ENCODE measurements at places on chromosomes 3 and 15.

DNA sequence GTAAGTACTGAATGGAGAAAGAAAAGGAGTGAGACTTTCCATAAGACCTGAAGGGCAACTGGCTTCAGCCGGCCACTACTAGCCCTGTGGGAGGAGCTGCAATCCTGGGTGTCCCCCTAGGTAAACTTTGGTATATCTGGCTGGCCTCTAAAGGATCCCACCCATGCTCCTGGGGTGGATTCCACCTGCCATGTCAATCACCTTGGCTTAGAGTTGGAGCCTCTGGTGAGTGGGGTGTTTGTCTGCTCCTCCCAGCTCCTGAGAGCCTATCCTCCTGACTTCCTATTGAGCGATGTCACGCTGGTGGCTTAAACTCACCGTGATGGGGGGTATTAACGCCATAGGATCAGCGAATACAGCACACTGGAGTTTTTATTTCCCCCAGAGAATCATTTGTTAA lies 2.6 kb downstream of the SPTBN5 start:
- no peak for DNase-seq

- DNase-seq = no peak
Measured at GRCh38 chr3:104291878-104292277, 1074.8 kb upstream of the ALCAM start.

GRCh38 chr3:126926684-126927400 lies 56.1 kb upstream of the PLXNA1 start:
- no peak for DNase-seq

DNA sequence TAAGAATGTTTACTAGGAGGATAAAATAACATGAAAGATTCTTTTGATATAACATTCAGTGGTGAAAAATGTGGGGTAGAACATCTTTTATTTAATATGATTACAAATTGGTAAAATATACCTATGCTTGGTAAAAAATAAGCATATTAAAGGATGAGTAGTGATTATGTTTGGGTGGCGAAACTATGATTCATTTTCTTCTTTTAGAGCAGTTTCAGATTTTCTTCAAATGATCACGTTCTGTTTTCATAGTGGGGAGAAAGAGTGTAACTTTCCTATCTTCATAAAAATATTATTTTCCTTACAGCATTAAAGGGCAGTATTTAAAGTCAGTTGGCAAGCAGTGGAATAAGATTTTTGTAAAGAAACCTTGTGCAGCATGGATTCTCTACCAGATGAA lies 15.5 kb downstream of the DZIP3 start:
- no peak for DNase-seq

DNA sequence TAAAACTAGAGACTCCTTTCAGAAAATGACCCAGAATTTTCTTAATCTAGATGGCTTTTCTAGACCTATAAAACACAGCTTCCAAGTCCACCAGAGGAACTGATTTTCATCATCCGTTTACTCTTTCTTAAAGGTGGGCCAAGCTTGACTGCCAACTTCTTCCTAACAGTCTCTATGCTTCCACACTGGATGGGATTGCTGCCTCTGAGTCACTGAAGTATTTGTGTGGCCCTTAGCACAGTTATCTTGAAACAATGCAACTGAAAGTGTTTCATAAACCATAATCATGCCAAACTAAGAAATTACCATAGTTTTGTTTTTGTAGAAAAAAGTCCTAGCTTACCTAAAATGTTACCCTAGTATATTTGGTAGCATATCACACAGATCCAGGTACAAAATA lies 985.7 kb downstream of the TUSC7 start:
- no peak for DNase-seq

DNA sequence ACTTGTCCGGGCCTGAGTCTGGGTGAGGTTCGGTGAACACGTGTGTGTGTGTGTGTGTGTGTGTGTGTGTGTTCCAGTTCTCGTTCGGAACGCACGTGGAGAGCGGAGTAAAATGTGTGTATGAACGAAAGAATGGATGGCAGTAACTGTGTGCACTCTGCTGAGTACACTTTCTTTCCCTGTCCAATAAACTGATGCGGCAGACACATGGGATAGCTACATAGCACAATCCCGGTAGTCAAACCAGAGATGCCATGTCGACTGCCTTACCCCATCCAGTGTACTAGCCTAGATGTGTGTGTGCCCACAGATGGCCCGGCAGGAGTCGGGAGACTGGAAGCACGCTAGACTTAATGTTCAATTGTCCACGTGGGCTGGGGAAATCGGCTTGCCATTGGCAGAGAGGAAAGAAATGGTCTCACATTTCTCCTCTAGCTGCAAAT lies 507 bp upstream of the GOLIM4 start:
- peak; percentile 24 for DNase-seq

DNA sequence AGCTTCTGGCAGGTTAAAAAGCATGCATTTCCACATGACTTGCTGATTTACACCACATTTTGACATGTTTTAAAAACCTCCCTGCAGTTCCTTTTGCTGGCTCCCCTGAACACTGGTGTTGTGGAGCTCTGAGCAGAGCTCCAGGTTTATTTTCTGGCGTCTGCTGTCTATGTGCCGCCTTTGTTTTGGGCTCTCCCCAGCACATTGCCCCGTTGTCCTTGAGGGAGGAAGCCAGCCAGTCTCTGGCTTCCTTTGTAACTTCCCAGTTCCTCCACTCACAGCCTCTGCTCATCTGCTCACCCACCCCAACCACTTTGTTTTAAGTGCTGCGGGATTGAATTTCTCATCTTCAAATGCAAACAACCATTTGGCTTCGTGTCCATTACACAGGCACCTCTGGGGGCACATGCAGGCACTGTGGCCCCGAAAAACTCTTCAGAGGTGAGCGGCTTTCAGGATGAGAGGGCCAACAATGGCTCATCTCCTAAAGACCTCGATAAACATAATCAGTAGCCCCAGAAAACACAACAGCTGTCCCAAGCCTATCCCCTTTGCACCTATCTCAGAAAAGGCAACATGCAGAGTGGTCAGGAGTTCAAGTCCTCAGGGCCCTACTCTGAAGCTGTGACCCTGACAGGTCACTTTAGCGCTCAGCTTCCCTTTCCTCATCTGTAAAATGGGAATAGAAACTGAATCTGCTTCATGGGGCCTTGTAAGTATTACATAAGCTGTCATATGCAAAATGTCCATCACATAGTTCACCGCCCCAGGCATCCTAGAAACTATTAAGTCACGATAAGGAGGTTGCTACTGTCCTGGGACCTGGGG lies 1.3 kb upstream of the MEF2A start:
- peak; percentile 6 for DNase-seq

- no peak for DNase-seq
Measured at GRCh38 chr15:75770131-75770530, 57.5 kb upstream of the CSPG4 start.

GRCh38 chr3:59535791-59536221 lies 486.0 kb upstream of the CFAP20DC start:
- no peak for DNase-seq

DNA sequence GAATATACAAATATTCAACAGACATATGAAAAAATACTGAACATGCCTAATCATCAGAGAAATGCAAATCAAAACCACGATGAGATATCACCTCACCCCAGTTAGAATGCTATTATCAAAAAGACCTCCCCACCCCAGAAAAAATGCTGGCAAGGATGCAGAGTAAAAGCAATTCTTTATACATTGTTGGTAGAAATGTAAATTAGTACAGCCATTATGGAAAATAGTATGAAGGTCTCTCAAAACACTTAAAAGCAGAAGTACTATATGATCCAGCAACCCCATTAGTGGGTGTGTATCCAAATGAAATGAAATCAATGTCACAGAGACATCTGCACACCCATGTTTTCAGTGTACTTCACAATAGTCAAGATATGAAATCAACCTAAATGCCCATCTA lies 308.7 kb downstream of the CHST2 start:
- DNase-seq = no peak

DNA sequence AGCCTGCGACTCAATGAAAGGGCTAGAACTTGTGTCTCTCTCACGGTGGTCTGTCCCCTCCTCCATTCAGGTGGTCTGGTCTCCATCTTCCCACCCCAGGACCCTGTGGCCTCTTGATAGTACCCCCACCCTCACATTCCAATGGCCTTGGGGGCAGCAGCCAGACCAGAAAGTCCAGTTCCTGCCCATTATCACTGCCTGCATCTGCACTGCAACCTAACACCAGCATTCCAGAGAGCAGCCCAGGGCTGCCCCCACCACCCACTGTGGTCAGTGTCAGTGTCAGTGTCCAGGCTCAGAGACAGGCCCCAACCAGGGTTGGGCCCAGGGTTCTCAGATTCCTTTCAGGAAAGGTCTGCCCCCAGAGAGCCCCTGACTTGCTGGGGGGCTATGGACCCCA lies 12.6 kb downstream of the IGDCC3 start:
- no peak for DNase-seq

DNA sequence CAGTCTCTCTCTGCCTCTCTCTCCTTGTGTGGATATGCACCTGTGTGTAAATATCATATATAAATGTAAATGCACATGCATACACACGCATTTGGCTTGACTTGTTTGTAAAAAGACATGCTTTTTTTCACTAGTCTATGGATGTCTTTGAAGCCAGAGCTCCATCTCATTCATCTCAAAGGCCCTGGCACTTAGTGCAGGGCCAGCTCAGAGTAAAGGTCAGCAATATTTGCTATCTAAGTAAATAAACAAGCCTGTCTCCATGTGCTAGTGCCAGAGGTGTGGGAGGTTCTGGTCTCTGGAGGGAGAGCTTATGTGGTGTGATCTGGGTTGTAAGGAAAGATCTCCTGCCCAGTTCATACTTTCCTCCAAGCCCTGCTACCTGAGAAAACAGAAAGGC lies 5.6 kb downstream of the CLSTN2 start:
- DNase-seq = no peak

- DNase-seq = no peak
Measured at GRCh38 chr3:118782755-118783202, 251.9 kb downstream of the IGSF11 start.

GRCh38 chr3:32374788-32375595 lies 16.7 kb upstream of the CMTM7 start:
- peak; percentile 73 for DNase-seq

- DNase-seq = no peak
Measured at GRCh38 chr3:177744873-177745606, 547.8 kb upstream of the TBL1XR1 start.

DNA sequence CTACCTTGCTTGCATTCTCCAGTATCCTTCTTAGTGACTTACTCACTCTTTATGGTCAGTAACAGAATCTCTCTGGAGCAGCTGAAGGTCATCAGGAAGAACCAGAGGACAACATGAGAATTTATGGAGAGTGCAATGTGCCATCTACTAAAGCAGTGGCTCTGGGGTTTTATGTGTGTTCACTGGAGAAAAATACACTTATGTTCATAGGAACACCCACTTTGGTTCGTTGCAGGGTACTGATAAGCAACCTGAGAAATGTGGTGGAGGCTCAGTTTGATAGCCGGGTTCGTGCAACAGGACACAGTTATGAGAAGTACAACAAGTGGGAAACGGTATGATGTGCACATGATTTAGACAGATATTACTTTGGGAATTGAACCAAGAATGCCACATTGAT lies 12.8 kb downstream of the CPB1 start:
- DNase-seq = no peak
